Stimulated activated naive CD4-positive, alpha-beta T cell treated with Interleukin-2 at 50 U/mL for 16 hours (primary cell): ENCODE measurements at places on chromosomes 16 and 17.

DNA sequence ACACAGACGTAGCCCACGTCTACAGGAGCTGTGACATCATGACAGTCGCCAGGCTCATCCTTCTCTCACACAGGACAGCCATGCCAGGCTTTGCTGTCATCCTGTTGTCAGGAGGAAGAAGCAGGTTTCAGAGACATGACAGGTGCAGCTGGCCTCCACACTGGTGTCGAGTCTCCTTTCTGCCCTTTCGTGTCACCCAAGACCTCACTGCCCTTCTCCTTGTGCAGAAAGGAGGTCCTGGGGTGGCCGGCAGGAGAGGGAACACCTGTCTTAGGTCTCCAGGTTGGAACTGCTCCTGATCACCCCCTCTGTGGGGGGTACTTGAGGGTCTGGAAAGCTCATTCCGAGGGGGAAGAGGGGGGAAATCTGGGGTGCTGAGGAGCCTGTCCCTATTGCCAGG is 41.6 kb upstream of the IRF8 start:
- DNase-seq = no peak

GRCh38 chr17:44038604-44039011 is 23.8 kb upstream of the TMEM101 start:
- no peak for DNase-seq

GRCh38 chr16:73268366-73268993 is 220.6 kb upstream of the ZFHX3 start:
- no peak for DNase-seq

DNA sequence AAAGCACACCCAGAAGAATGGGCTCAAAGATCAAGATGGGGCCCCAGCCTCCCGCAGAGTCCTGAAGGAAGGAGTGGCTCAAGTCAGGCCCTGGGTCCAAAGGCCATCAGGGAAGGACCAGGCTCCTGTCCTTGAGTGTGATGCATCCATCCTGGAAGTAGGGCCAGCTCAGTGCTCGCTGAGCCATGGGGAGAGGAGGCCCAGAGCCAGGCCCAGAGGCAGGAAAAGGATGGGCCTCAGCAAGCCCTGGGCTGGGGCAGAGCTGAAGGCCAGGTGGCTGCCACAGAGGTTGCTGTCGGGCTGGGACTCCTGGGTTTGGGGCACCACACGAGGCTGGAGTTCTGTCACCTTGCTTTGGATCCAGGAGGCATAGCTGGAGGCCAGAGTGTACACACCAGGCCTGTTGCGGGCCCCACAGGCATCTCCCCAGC is 3.7 kb downstream of the PRSS8 start:
- no peak for DNase-seq

GRCh38 chr17:40818343-40818732 is 4.1 kb downstream of the KRT10 start:
- no peak for DNase-seq

- peak; percentile 0 for DNase-seq
Observed at GRCh38 chr17:59601130-59601529, 18.6 kb upstream of the CLTC start.

DNA sequence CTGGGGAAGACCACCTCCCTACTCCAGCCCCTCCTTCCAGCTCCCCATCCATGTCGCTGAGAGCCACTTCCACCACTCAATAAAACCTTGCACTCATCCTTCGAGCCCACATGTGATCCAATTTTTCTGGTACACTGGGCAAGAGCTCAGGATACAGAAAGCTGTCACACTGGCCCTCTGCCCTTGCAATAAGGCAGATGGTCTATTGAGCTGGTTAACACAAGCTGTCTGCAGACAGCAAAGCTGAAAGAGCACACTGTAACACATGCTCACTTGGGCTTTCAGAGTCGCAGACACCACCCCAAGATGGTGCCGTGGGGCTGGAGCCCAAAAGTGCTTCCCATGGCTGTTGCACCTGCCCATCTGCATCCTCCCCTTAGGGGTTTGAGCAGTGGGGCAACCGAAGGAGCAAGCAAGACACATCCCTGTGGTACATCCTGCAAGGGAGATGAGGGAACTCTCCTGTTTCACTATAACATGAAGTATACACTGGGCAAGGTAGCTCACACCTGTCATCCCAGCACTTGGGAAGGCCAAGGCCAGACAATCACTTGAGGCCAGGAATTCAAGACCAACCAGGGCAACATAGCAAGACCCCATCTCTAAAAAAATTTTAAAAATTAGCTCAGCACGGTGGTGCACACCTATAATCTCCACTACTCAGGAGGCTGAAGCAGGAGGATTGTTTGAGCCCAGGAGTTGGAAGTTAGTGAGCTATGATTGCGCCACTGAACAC is 52.8 kb upstream of the C17orf78 start:
- DNase-seq = no peak

- DNase-seq = no peak
Observed at GRCh38 chr16:6265968-6266367, 1066.7 kb upstream of the RBFOX1 start.

- DNase-seq = no peak
Observed at GRCh38 chr16:84198401-84198800, 7.4 kb downstream of the ADAD2 start.
